Astrocyte (in vitro differentiated cells and primary cell): ENCODE measurements at places on chromosomes 5 and 9. TPM values are rescaled to one million over a fixed set of nuclear protein-coding genes. Genes with fewer than 3 reads are reported as not detected.

BSPRY gene
- 0.27 TPM in 1 of 2 replicates, not detected in the other for total RNA-seq

PCDHGA3 gene
- 0.14 and 0.17 TPM in 2 replicates for total RNA-seq

DNA sequence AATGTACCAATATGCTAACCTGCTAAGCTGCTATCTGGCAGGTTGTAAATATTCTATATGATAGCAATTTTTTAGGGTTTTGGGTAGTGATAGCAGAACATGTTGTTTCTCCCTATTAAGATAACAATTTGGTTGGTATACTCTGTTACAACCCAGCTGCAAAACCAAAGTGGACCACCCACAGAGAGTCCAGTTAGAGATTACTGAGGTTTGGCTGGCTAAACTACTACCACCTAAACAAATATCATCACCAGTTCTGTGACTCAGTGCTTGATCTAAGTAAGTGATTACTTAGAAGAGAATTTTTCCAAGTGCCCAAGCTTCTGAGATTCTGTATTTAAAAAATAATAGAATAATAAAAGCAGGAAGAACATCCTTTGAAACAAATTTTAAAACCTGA lies 72.3 kb downstream of the XRCC4 start:
- peak; percentile 80 for DNase-seq

GRCh38 chr5:154103233-154103632 lies 64.5 kb downstream of the MFAP3 start:
- no peak for DNase-seq

GRCh38 chr5:166719991-166720390 lies 1571.5 kb upstream of the WWC1 start:
- no peak for DNase-seq

GRCh38 chr5:850511-851006 lies at the start of gene ZDHHC11:
ZDHHC11 (minus strand) TSS chr5:850986; CDS start chr5:850602, 384 bp downstream.
- DNase-seq = no peak
